ENCODE measurements at places on chromosomes 7 and 10. TPM values are rescaled to one million over a fixed set of nuclear protein-coding genes. Genes with fewer than 3 reads are reported as not detected.

Gene FRAT2
- total RNA-seq: 9.5 TPM

GRCh38 chr7:83791737-83792136, 142.8 kb upstream of the SEMA3E start:
- no peak for DNase-seq

DNA sequence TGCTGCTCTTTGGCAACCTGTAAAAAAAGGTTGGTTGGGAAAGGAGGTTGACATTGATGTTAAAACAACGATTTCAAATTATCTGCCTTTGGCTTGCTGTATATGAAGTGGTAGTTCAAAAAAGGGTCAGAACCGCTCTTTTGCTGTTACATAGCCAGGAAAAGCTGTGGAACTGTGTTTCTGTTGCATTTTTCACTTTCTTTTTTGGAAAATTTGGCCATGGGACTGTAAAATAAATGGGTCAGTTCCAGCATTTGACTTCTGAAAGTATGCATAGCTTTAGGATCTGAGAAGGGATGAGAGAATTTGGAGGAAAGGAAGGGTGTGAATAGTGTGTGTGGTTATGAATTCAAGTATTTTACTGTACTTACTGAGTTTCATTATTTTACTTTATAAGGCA, 7.3 kb downstream of the AUTS2 start:
- no peak for DNase-seq

- no peak for DNase-seq
Measured at GRCh38 chr7:105776068-105776790, 100.2 kb downstream of the ATXN7L1 start.

- DNase-seq: no peak
Measured at GRCh38 chr10:46033602-46034011, 3.2 kb upstream of the NCOA4 start.

Gene TMEM213
- total RNA-seq: not detected

DNA sequence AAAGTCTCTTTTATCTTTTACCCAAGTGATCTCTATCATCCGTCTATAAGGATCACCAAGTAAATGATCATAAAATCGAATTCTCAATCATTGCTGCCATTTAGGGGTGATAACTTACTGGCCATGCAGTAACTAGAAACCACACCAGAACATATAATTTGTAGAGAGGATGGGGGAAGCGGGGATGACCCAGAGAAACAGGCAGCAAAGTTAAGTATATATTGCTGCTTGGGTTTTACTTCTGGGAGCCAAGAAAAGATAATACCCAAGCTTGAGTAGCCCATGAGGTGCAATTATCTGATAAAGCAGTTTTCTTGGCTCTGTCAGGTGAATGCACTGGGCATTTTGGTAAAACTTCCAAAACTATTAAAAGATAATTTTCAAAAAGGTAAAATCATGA, 18.9 kb downstream of the EXOC6 start:
- no peak for DNase-seq
